Neural cell (in vitro differentiated cells): ENCODE measurements at places on chromosomes 11 and 22. TPM values are rescaled to one million over a fixed set of nuclear protein-coding genes. Genes with fewer than 3 reads are reported as not detected.

Gene C2CD2L
- 13.6 and 21.6 TPM in 2 replicates for polyA plus RNA-seq

Gene PATE2
- polyA plus RNA-seq: not detected in 2 replicates

Gene SLC43A3
- polyA plus RNA-seq: 0.33 TPM in 1 of 2 replicates, not detected in the other

Gene OTOG
- 0.08 TPM in 1 of 2 replicates, not detected in the other for polyA plus RNA-seq

Gene CYB5R2
- polyA plus RNA-seq: 0.92 TPM in 1 of 2 replicates, not detected in the other

Gene PPP6R3
- polyA plus RNA-seq: 111 and 140 TPM in 2 replicates

Gene SLC6A5
- polyA plus RNA-seq: not detected in 2 replicates

Gene CAPN5
- polyA plus RNA-seq: 20.5 and 30.1 TPM in 2 replicates

Gene NPTXR
- 17.0 and 19.3 TPM in 2 replicates for polyA plus RNA-seq

Gene DGCR6L
- polyA plus RNA-seq: 117 and 125 TPM in 2 replicates

Gene C11orf58
- 217 and 226 TPM in 2 replicates for polyA plus RNA-seq

Gene EMID1
- polyA plus RNA-seq: 14.1 and 22.2 TPM in 2 replicates

Gene BRMS1
- 78.3 and 108 TPM in 2 replicates for polyA plus RNA-seq

Gene MIOX
- not detected in 2 replicates for polyA plus RNA-seq

Gene TBX10
- not detected in 2 replicates for polyA plus RNA-seq

Gene SCGB2A2
- polyA plus RNA-seq: not detected in 2 replicates
